Thyroid gland (tissue), 4 donors: ENCODE measurements at places on chromosomes 13 and 19. TPM values are rescaled to one million over a fixed set of nuclear protein-coding genes. Genes with fewer than 3 reads are reported as not detected.

- no peak overlapping the region for H3K4me3 ChIP-seq
- no peaks in the 10 kb centered on the region for H3K4me1 ChIP-seq
Observed at GRCh38 chr13:51931606-51932005, 69.8 kb downstream of the CCDC70 start.

GRCh38 chr19:29660835-29661234 is 4.4 kb upstream of the PLEKHF1 start:
- no peaks in the 10 kb centered on the region for H3K27me3 ChIP-seq
- peaks cover 13% of the 10 kb centered on the region for H3K4me1 ChIP-seq
- no peak overlapping the region for H3K27ac ChIP-seq
- H3K36me3 ChIP-seq, result no peaks in the 10 kb centered on the region
- DNase-seq, result no peak
- no peak overlapping the region for H3K4me3 ChIP-seq

Gene EFNB2
- 18.7 TPM for total RNA-seq

DNA sequence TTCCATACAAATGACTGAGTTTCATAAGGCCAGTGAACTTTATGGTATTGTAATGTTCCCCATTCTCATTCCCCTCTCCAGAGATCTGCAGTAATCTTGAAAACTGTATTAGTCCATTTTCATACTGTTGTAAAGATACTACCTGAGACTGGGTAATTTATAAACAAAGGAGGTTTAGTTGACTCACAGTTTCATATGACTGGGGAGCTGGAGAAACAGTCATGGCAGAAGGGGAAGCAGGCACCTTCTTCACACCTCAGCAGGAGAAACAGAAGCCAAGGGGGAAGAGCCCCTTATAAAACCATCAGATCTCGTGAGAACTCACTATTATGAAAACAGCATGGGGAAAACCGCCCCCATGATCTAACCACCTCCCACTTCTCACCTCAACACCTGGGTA is 318.7 kb upstream of the KLF12 start:
- no peaks in the 10 kb centered on the region for H3K27me3 ChIP-seq
- H3K36me3 ChIP-seq, result no peaks in the 10 kb centered on the region
- no peaks in the 10 kb centered on the region for H3K4me1 ChIP-seq
- DNase-seq, result no peak
- no peak overlapping the region for H3K4me3 ChIP-seq

Gene LILRB4
- 2.7 TPM for total RNA-seq

Gene SIGLEC8
- total RNA-seq, result 0.45 TPM
